AML-193 (cell line): ENCODE measurements at places on chromosomes 1 and 21.

GRCh38 chr1:158013840-158014730 is 20.6 kb downstream of the KIRREL1 start:
- DNase-seq, result no peak

- DNase-seq, result no peak
Measured at GRCh38 chr1:91827087-91827458, 58.9 kb downstream of the TGFBR3 start.

DNA sequence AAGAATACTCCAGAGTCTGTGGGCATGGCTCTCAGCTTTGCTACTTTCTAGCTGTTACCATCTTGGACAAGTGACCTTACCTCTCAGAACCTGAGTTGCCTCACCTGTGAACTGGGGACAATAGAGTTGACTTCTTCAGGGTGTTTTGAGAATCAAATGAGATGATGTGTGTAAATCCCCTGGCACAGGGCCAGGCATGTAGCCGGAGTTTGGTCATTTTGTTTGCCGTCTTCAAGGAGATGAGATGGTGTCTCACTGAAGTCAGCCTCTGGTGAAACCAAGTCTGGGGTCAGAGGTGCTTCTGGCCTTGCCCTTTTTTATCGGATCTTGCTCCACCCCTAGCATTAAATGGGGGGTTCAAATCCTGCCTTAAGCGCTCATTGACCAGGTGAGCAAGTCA is 149.2 kb upstream of the TMEM51 start:
- no peak for DNase-seq

GRCh38 chr1:235290740-235291502 is 37.1 kb downstream of the ARID4B start:
- DNase-seq, result no peak

DNA sequence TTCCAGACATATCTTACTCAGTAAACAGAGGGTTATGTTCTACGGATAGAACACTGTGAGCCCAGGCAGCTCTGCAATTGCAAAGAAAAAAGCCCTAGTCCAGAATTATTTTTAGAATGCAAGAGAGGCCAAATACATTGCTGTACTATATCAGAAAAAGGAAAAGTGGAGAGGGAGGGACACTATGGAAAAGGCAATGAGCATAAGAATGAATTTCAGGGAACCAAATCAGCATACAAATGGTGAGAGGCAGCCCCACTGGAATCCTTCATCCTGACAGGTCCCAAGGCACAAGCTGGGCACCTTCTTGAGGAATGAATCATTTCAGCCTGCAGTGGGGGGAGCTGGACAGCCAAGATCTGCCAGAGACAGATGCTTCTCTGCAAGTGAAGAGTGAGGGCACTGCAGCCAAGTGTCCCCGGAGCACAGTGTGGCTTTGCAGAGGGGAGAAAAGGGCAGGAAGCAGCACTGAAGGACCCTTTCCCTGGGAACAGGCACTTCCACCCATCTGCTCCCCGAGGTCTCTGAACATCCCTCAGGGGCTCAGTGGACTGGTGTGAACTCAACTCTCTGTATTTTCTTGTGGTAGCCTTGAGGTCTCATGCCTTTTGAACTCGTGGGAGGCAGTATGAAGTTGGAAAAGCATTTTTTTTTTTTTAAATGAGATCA is 115.6 kb downstream of the XCL2 start:
- DNase-seq, result no peak

DNA sequence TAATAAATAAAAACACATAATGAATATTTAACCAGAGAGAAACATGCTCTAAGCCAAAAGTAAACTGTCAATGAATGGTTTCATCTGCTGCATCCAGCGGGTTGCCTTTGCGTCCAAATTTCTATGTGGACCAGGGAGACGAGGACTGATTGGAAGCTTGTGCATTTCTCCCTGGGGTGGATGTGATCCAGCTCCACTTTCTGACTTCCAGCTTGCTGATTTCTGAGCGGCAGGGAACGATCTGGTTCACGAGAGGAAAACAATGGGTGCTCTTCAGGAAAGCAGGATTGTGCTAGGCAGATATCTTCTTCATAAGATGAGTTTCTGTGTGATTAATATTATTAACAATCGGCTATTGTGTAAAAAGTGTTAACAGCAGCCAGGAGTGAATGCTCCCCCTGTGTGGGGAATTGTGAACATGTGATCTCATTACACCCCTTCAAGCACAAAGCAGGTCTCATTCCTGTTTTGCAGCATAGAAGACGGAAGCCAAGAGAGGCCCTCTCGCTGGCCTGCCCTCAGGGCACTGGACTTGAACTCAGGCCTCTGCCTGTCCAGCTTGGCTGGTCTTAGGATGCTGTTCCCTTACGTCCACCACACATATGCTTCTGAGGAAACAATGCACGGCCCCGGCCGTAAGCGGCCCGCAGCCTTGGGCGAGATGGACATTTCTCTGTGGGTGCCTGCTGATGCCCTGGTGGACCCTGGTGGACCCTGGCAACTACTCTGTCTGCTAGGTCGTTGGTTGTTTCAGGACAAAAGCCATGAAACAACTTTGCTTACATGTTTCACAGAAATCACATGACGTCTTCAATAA is 183.4 kb upstream of the C1orf174 start:
- DNase-seq, result no peak

DNA sequence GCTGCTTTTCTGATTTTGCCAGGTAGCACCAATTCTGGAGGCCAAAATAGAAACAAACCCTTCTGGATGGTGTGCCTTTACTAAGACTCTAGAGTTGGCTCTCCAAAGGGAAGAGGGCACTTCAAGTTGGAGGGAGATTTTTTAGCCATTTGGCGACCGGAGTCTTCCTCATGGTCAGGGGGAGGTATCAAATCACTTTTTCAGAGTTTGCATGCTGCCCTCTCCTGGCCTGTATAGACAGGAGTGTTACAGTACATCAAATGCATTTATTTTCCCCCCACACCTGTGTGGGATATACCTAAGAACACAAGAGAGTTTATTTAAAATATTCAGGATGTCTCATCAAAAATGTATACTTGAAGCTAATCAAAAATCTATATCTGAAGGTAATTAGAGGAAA is 3.2 kb downstream of the GREM2 start:
- no peak for DNase-seq

GRCh38 chr1:210741564-210741963 is 392.4 kb downstream of the KCNH1 start:
- DNase-seq, result no peak

DNA sequence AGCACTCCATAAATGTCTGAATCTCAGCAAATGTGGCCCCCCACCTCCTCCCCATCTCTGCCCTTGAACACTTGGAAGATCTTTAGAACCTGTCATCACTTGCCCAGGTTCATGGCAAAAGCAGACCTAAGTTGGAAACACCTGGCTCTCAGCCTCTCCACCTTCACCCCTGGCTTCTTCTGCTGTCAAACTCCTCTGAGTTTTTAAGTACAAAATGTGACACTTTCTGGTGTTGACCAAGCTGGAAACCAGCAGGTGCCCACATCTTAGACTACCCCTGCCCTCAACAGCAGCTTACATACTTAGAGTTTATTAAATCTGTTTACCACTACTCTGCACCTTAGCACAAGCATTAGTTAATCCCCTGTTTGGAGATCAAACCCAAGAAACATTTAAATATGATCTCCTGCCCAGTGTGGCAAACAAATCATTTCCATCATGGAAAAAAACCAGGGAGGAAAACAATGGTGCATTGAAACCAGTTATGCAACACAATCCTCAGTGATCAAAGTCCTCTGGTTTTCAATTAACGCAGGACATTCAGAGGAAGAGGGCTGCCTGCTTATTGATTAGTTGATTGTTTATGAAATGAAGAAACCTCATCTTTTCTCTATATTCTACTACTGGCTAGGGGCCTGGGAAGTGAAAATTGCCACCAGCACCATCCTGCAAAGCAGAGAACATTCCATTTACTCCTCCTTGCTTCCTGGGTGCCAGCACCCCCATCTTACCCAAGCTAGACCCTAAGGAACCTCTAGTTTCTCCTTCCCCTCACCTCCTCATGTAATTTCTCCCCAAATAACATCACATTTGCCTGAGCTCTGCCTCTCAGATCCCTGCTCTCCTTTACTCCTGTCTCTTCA is 139.4 kb upstream of the RAB4A start:
- DNase-seq, result no peak

DNA sequence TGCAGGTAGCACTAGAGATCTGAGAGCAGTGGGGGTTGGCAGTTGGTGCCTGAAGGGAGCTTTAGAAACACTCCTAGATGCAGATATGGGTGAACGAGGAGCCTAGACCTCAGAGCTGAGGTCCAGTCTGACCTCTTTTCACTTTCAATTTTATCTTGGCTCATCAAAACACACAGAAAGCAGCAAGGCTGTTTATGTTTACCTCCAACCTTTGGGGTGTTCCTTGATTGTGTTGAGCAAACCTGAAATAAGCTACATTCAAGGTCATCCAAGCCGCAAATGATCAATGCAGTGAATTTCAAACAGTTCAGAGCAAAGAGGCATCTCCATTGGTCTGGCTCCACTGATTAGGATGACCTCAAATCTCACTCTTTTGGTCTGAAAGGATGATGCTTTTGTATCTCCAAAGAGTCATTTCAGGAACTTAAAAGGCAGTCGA is 1.3 kb downstream of the LY9 start:
- no peak for DNase-seq

DNA sequence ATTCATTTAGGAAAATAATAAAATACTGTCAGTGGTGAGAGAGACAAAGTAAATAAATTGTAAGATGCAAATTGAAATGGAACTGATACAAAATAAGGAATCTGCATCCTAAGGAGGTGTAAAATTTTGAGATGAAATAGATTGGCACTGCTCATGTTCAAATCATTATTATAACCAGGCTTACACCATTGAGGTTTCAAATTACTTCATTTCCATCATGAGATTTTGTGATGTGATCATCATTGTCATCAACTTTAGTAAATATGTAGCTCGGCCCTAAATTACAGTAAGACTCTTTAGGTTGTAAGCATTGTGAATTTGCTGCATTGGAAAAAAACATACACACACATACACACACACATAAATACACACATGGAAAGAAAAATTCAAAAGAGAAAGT is 123.4 kb downstream of the SDCCAG8 start:
- DNase-seq, result no peak

GRCh38 chr1:99599678-99600175 is 46.2 kb upstream of the PALMD start:
- no peak for DNase-seq

DNA sequence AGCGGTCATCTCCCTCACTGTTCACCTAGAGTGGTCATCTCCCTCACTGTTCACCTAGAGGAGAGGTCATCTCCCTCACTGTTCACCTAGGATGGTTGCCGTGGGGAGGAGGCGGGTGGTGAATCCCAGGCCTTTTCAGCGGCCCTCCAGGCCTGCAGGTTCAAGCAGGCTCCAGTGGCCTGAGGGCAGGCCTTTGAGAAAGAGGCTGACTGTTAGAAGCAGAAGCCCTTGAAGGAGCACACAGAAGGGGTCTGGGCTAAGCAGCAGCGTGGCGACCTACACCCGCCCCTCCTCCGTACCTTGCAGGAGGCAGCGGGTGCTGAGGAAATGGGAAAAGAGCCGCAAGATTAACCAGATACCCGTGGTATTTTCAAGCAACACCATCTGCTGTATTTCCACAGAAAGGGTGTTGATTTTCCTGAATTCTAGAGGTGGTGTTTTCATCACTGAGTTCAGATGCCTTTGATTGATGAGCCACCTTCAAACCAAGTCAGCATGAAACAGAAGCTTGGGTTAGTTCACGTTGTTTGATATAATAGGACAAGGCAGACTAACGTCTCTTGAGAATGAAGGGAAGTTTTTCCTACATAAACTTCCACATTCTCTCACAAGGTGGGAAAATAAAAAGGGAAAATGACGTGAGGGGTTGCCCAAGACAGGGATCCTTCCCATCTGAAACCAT is 289.5 kb downstream of the KIF26B start:
- no peak for DNase-seq

DNA sequence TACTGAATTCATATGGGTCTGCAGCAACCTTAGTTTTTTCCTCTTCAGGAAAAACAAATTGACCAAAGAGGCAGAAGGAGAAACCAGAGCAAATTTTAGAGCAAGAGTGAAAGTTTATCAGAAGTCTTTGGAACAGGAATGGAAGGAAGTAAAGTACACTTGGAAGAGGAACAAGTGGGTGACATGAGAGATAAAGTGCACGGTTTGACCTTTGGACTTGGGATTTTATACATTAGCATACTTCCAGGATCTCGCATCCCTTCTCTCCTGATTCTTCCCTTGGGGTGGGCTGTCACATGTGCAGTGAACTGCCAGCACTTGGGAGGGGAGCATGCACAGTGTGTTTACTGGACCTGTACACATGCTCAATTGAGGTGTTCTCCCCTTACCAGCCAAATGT is 754.8 kb upstream of the ADAMTS5 start:
- DNase-seq, result no peak

- no peak for DNase-seq
Measured at GRCh38 chr1:9759939-9760338, 63.8 kb downstream of the CLSTN1 start.

GRCh38 chr1:176938375-176938774 is 226.1 kb downstream of the ASTN1 start:
- no peak for DNase-seq

- DNase-seq, result peak; percentile 49
Measured at GRCh38 chr1:96236156-96236739, 485.3 kb upstream of the PTBP2 start.

DNA sequence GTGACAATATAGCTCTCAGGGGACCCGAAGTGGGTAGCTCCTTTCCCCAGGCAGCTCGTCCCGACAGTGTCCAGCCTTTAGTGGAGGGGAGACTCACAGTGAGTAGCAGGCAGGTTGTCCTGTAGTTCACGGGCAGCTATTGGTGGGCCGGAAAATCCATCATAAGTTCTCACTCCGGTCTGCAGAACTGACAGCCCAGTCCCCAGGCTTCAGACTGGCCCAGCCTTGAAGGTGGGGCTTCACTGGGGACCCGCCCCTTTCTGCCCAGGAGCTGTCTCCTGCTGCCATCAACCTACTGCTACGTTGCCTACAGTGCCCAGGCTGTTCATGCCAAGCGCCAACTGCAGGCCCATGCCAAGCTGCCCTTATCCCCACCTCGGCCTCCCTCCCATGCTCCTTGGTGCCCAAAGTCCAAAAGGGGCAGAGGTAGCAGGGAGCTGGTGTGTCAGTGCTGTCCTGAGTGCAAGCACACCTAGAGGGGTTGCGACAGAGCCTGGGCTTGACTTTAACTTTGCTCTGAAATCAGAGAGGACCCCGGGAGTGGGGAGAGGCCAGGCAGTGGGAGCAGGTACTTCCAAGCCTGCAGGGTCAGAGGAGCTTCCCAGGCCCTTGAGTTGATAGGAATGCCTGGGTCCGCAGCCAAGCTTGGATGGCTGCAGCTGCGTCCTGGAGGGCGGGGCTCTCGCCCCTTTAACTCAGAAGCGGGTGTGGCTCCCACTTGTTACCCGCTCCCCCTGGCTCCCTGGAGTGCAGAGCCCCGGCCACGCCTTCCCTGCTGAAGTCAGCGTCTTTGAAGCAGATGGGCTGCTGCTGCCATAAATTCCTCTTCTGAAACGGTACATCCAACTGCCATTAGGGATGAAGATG is 1144.3 kb upstream of the NCAM2 start:
- DNase-seq, result no peak

- DNase-seq, result no peak
Measured at GRCh38 chr1:23422241-23422877, 2.2 kb downstream of the TCEA3 start.

- no peak for DNase-seq
Measured at GRCh38 chr1:25063591-25064416, 133.7 kb upstream of the RUNX3 start.
